Left renal pelvis (tissue), 4 donors: ENCODE measurements at places on chromosomes 3 and 15.
A peak's percentile ranks its signal among the peaks of the same experiment; 100 is the strongest.

- DNase-seq = no peak
Measured at GRCh38 chr15:68494573-68495110, 62.7 kb upstream of the ITGA11 start.

DNA sequence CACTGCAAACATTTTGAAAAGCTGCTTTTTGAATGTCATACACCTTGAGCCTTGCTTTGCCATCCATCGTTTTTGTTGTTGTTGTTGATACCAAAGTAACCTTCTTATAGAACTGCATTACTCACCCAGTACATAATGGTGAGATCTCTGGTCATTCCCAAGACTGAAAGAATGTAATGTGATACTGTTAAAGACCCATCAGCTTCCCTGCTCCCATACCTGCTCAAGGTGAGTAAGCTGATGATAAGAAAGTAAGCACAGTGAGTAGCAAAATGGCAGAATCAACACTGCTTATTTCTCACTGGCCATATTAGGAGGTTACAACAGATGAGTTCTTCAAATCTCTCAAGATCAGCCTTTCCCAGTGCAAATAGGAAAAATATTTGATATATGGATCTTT is 89.8 kb downstream of the CADPS start:
- no peak for DNase-seq

DNA sequence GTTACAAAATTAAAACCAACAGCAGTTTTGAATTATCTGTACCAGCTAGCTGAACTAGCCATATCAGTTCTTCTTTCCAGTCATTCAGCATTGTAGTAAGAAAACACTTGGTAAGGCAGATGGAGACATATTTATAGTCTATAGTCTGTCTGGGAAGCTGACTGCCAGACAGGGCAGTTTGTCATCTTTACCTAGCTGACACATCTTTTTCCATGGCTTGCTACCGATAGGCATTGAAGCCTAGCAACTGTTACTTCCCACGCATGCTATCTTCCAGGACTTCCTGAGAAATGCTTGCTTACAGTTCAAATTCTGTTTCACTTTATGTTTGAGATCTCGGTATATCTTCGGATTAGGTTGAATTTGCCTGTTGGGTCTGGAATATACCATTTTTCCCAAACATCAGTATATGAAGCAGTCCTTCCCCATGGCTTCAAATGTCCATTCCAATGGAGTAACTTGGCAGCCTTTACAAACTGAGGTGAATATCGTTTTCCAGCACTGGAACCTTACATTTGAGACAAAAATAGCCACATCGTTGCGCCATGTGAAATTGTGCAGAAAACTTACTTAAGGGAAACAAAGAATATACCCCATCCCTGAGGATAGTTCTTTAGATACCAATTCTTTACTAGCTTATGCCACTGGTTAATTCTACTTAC is 8.8 kb downstream of the GNL3 start:
- DNase-seq = no peak

DNA sequence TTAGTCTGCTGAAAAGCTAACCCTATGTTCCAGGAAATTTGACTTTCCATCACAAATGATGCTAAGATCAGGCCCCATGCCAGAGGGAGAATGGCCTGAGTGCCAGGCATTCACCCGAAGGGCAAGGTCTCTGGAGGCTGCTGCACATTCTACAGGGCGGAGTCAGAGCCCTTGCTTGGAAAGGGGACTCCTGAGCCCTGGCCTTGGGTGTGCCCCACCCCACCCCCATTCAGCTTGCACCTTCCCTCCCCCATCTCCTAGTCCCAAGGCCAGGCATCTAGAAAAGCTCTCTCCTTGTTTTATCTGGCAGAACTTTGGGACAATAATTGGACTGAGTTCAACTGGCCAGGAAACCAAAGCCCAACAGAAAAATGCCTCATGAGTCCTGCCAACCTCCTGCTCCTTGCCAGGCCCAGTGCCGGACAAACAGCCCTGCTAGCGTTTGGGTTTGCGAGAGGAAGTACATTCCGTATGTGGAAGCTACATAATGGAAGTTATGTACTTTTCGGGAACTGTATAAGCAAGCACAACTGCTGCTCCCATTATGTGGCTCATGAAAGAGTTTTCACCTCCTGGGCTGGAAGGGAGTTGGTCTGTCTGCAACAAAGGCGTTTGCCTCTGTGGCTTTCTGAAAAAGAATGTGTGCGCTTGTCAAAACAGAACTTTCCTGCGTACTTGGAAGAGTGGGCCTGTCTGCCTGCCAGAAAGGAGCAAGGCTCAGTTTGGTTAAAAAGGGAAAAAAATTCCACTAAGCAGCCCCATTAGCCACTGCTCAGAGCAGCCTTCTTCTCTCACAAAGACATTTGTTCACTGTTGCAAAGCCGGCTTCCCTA is 321.5 kb upstream of the CTNNB1 start:
- DNase-seq = no peak

GRCh38 chr15:42373274-42373673 is 14.0 kb downstream of the CAPN3 start:
- no peak for DNase-seq

- no peak for DNase-seq
Measured at GRCh38 chr15:51833772-51834171, 4.3 kb downstream of the TMOD3 start.

- no peak for DNase-seq
Measured at GRCh38 chr3:140753865-140754754, 76.2 kb downstream of the TRIM42 start.

DNA sequence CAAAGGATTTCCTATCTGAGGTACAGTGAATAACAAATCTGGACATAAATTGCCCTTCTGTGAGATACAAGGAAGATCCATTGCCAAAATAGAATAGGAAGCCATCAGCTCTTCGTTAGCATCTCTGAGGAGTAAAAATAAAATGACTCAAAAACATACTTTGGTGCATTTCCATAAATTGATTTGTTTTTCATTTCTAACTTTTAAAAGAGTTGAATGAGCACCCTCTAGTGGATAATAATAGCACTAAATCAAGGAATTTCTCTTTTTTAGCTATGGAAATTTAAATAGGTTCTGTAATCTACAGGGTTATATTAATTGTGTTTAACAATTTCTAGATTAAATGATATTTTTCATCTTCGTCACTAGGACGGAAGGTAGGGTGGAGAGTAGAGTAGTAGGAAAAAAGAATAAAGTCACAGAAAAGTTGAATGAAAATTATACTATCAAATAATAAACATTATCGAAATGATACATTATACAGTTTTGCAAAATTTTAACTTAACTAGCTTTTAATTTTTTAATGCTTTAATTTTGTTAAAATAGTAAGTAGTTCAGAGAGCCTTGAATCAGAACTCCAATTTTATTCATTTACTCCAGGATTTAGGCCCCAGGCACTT is 6.4 kb downstream of the NSUN3 start:
- DNase-seq = no peak

GRCh38 chr3:18426597-18427193 is 1.6 kb upstream of the SATB1 start:
- DNase-seq = no peak

- no peak for DNase-seq
Measured at GRCh38 chr3:189071446-189071845, 100.3 kb upstream of the TPRG1 start.

GRCh38 chr3:140134231-140134965 is 199.4 kb downstream of the CLSTN2 start:
- DNase-seq = no peak

GRCh38 chr3:177469216-177469615 is 271.9 kb upstream of the TBL1XR1 start:
- no peak for DNase-seq

- DNase-seq = no peak
Measured at GRCh38 chr15:89812011-89812846, 2.4 kb downstream of the ANPEP start.

GRCh38 chr15:51327081-51327480 is 11.3 kb downstream of the CYP19A1 start:
- DNase-seq = no peak

DNA sequence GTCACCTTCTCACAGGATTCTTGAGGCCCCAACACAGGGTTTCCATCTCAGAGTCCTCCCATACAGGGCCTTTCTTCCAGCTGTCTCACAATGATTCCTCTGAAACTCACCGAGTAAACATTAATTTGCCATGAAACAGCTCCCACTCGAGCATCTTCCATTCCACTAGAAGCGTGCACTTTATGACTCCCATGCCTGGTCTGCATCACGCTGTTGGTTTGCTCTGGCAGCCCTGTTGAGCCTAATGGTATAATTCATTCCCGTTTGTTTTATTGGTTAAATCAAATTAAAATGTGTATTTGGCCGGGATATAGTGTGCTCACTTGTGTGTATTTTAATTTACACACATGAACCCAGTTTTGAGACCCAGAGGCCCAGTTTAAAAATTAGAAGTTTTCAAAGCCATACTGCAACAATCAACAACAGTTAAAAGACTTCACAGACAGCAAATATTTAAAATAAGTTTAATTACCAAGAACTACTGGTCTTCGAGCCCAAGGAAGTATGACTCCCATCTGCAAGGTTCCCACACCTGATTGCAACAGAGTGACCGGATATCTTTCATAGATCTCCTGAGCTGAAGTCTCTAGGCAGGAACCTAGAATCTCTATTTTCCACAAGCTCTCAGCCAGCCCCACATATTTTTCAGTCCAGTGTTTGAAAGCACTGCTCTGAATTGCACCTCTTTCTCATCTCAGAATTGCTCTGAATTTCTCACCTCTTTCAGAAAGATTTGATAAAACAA is 42.3 kb upstream of the GYG1 start:
- DNase-seq = no peak

- DNase-seq = no peak
Measured at GRCh38 chr3:87621667-87622066, 345.3 kb upstream of the POU1F1 start.

DNA sequence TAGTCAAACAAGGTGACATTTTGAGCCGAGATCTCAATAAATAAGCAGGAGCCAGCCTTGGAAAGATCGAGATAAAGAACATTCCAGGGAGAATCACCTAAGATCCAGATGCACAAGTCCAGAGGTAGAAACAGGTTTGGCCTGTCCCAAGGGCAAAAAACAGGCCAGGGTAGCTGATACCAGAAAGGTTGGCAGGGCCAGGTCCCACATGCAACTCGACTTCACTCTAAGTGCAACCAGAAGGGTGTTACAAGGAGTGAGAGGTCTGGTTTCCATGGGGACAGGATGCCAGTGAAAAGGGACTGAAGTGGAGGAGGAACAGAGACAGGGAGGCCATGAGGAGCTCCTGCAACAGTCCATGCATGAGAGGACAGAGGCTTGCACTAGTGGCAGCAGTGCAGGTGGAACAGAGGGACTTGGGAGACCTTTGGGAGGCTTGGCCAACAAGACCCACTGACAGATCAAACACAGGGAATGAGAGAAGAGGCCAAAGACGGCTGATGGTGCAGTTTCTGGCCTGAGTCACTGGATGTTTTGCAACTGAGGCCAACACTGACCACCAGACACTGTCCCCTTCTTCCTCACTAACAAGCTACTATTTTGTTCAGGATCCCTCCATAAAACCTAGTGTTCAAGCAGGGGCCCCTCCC is 5.2 kb downstream of the TPRA1 start:
- no peak for DNase-seq

DNA sequence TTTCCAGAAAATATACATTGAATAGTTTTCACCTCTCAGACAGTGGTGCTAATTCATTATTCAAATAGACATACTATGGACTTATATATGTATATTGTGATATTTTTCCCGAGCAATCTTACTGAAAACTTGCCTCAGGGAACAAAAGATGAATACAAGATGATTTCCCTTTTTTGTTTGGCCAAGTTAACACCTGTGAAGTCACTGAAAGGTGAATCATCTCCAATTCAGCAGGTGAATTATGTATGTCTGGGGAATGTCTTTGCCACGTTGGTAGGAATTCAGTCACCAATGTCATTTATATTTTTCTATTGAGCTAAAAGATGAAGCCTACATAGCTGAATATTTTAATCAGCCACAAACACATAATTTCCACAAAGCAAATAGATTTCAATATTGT is 88.2 kb downstream of the GPR156 start:
- no peak for DNase-seq

- DNase-seq = no peak
Measured at GRCh38 chr3:97360804-97361203, 403.8 kb upstream of the ARL6 start.

GRCh38 chr3:63251499-63251898 is 26.6 kb upstream of the SYNPR start:
- no peak for DNase-seq

GRCh38 chr15:81195339-81195864 is 1.3 kb upstream of the IL16 start:
- no peak for DNase-seq

- DNase-seq = no peak
Measured at GRCh38 chr3:57068437-57069089, 8.1 kb downstream of the SPATA12 start.

DNA sequence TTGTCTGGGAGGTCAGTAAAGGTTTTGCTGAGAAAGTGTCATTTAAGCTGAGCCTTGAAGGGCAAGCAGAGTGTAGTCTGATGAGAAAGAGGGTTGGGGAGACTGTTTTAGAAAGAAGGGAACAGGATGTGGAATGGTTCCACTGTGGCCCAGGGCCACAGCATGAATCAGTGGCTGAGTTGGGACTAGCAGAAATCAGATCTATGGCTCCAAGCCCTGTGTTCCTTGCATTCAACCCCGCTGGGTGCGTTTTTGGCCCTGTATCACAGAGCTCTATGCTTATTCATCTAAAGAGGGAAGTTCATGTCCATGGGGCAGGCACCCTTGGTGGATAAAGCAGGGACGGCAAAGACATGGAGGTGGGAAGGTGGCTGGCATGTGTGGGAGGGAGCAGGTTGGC is 151.3 kb downstream of the CACNA1D start:
- DNase-seq = no peak

- no peak for DNase-seq
Measured at GRCh38 chr3:187629711-187630110, 40.5 kb downstream of the SST start.

DNA sequence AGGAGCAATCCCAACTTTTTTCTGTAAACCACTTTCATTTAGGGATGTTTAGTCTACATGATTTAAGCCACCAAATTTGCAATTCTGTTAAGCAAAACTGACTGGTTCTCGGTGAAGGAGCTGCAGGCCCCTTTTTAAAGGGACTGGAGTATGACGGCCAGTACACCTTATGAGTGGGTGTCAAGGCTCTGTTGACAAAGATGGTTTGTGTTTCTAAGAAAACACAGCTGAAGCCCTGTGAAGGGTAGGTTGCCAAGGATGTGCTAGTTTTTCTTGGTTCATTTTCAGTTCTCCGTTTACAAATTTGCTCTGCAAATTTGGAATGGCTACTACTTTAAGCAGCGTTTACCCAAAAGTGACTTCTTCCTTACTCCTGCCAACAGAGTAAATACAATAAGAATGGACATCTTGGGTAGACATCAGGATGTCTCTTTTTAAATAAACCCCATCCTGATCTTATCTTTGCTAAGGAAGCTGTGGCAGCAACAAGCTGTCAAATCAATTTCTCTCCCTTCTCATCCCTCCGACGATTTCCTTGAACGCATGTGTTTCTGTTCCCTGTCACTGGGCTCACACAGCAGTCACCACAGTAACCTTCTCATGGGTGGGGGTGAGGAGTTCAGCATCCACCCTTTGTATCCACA is 58.2 kb upstream of the CMTM8 start:
- DNase-seq = no peak

- DNase-seq = peak; percentile 63
Measured at GRCh38 chr3:114383875-114384557, 90.2 kb downstream of the TIGIT start.

GRCh38 chr15:80447077-80447476 is 42.9 kb downstream of the ARNT2 start:
- DNase-seq = no peak

- DNase-seq = no peak
Measured at GRCh38 chr15:56667517-56667916, 65.8 kb downstream of the ZNF280D start.

- DNase-seq = no peak
Measured at GRCh38 chr3:29153811-29154210, 127.1 kb upstream of the RBMS3 start.
